ENCODE measurements at places on chromosomes 7 and 10.
A peak's percentile ranks its signal among the peaks of the same experiment; 100 is the strongest.

DNA sequence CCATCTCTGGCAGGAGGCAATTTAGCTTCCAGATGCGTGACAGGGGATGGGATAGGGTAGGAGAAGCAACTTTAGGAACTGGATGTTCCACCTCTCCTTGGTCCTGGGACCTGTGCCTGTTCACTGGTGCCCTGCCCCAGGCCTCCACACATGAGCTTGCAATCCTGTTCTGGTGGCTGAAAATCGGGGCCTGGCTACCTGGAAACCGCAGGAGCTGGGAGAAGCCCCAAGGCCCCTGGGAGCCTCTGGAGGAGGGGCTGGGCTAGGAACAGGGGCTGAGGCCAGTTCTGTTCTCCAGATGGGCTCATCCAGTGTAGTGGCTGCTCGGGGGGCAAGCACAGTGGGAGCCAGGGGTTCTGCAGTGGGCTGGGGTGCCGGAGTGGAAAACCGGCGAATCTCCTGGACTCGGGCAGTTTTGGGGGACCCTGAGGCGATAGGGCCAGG is 5.3 kb upstream of the MYOZ1 start:
- DNase-seq = no peak

GRCh38 chr10:8998751-8999150 is 944.3 kb downstream of the GATA3 start:
- no peak for DNase-seq

- DNase-seq = no peak
These were observed 19.1 kb upstream of the TNKS2 start for GRCh38 chr10:91779011-91779605.

- no peak for DNase-seq
These were observed 1274.9 kb upstream of the SORCS1 start for GRCh38 chr10:108439397-108439796.

DNA sequence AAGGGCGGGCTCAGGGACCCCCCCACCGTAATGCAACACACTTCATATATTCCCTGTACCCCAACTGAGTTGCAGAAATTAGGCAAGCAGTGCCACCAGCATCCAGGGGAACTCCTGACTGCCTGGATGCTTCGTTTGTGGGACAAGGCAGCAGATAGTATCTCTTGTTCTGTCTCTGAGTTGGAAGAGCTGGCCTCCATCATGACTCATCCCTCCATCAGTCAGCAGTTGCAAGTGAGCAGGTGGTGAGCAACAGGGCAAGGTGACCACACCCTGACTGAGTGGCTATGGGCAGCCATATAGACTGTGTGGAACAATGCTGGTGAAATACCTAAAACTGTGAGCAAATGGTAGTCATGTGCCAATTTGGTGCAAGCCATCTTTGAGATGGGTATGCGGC is 22.8 kb upstream of the ADAMTS14 start:
- DNase-seq = no peak

GRCh38 chr7:157560710-157561522 is 224.1 kb downstream of the DNAJB6 start:
- DNase-seq = no peak

- DNase-seq = peak; percentile 69
These were observed 20.6 kb upstream of the PDCD4 start for GRCh38 chr10:110851020-110851612.

GRCh38 chr10:22849077-22849805 is 78.6 kb upstream of the ARMC3 start:
- DNase-seq = no peak

DNA sequence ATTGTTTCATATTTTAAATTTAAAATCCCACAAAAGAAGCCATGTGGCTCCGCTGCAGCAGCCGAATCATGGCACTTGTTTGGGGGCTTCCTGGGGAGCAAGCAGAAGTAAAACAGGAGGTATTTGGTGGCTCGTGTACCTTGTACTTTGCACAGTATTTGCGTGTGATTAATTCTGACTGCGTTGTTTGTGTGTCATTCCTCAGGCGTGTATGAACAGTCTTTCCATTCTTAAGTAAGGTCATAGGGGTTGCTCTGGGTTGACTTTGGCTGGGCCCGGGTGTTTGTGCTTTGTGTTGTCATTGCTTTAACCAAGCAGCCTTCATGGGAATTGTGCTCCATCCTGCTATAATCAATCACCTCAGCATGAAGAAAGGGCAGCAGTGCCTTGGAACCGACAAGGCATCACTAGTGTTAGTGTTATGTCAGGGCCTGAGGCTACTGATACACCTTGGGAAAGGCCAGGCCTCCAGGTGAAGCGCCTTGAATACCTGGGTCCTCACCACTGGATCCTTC is 182.4 kb downstream of the ARHGAP21 start:
- DNase-seq = no peak

DNA sequence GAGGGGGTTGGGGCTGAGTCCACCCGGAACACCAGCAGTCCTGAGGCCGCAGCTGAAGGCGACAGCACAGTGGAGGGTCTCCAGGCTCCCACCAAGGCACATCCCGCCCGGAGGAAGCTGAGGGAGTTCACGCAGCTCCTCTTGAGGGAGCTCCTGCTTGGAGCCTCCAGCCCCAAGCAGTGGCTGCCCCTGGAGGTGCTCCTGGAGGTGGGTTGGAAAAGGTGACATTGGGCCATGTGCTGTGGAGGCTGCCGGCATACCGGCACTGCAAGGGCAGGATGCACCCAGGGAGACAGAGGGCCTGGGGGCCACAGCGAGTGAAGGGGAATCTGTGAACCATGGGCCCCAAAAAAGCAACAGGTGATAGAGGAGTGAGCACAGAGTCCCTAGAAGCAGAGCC is 119.4 kb downstream of the LRRC18 start:
- DNase-seq = no peak

DNA sequence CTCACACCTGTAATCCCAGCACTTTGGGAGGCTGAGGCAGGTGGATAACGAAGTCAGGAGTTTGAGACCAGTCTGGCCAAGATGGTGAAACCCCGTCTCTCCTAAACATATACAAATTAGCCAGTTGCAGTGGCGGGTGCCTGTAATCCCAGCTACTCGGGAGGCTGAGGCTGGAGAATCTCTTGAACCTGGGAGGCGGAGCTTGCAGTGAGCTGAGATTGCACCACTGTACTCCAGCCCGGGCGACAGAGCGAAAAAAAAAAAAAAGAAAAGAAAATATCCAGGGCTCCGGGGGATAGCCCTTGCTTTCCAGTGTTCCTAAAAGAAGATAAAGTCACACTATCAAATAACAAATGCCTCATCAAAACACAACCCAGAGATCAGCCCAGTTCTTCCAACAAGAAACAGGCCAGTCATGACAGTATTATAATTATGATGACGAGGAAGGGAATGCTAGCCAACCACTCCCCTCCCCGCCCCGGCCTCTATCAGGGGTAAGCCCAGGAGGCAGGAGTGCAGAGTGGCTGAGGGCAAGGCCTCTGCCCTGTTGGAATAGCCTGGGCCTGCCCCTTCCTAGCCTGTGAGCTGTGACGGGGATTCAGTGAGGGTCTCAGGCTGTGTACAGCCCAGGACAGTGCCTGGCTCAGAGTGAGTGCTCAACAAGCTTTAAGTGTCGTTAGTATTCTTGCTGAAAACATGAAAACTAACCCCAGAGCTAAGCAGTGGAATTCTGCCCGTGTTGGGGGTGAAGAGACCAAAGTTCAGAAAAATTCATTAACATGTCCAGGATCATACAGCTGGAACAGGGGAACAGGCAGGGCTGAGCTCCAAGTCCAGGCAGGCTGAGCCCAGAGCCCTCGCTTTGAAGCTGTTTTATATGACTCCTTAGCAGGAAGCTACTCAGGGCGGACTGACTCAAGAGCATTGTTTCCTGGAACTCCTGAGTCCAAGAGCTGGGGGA is 54.3 kb downstream of the FAM241B start:
- no peak for DNase-seq

- DNase-seq = no peak
These were observed 84.1 kb downstream of the ZNF467 start for GRCh38 chr7:149689291-149689721.

DNA sequence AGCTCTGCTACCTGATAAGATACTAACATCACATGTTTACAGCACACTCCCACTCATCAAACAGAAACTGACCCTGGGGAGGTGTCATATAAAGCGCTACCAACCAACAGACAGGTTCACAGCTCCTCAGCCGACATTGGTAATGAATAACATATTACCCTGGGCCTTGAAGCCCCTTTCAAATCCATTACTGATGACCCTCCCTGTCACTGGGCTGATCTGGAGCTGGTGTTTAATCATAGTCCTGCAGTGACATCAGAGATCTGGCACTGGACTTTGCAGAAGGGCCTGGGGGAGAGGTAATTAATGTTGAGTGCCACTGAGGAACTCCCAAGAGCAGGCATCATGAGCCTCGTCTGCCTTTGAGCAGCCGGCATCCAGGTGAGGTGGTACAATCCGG is 306.5 kb upstream of the NFE2L3 start:
- no peak for DNase-seq

- no peak for DNase-seq
These were observed 30.6 kb downstream of the STAM start for GRCh38 chr10:17674566-17674965.

GRCh38 chr10:76874176-76874575 is 763.4 kb downstream of the KCNMA1 start:
- DNase-seq = no peak

- DNase-seq = no peak
These were observed 20.3 kb downstream of the PCLO start for GRCh38 chr7:83142365-83142764.

- no peak for DNase-seq
These were observed 132.9 kb upstream of the FAM3C start for GRCh38 chr7:121529003-121529402.

DNA sequence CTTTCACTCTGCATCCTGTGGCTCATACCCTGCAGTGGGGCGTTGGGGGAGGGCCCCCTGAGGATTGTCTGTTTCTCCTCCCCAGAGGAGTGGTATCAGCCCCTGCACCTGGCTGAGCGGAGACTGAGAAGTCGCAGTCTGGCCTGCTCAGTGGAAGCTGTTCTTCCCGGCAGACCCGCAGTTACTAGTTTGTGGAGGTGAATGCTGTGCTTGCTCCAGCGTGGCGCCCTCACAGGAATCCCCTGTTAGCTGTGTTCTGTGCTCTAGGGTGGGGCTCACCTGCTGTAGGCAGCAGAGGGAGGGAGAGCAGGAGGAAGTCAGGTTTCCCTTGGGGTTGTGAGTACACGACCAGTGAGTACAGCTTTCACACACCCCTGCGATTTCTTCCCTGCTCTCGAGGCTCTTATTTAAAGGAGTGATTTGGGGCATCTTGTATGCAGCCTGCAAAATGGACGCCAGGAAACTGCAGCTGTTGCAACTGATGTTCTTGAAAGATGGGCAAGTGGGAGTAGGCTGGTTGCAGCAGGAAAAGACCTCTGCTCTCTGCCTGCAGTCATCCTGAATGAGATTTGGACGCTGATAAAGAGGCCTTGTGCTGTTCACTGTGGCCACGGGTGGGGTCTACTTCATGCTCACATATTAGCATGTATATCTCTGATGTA is 66.4 kb downstream of the HK1 start:
- DNase-seq = no peak

- no peak for DNase-seq
These were observed 108.8 kb downstream of the EGFR start for GRCh38 chr7:55127622-55128081.

Data from GDM1 (cell line).